ENCODE measurements at places on chromosomes 5 and 9.
A peak's percentile ranks its signal among the peaks of the same experiment; 100 is the strongest.

GRCh38 chr5:139068494-139069151, 129.5 kb downstream of the SIL1 start:
- no peak for DNase-seq

- no peak for DNase-seq
Observed at GRCh38 chr5:28104080-28104479, 1065.7 kb upstream of the CDH9 start.

DNA sequence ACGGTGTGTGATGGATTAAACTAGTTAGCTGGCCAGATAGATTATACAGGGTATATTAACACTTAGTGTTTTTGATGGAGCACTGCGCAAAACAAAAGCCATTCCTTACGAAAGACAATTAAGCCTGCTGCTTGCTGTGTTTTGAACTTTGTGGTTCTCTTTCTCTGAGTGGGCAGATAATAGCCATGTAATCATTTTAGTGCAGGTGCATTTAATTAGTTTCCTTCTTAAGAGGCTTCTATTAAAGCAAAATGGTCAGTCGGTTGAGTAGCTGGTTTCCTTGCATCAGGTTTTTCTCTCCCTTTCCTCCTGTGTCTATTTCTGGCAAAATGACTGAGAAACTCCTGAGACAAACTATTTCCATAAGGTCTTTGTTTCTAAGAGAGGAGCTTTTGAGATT, 512.5 kb downstream of the DMAC1 start:
- DNase-seq, result no peak

GRCh38 chr5:109170629-109171350, 239.0 kb downstream of the PJA2 start:
- no peak for DNase-seq

- DNase-seq, result no peak
Observed at GRCh38 chr5:81948349-81948748, 23.5 kb upstream of the ATG10 start.

GRCh38 chr5:142134331-142135010, 25.9 kb downstream of the NDFIP1 start:
- no peak for DNase-seq

DNA sequence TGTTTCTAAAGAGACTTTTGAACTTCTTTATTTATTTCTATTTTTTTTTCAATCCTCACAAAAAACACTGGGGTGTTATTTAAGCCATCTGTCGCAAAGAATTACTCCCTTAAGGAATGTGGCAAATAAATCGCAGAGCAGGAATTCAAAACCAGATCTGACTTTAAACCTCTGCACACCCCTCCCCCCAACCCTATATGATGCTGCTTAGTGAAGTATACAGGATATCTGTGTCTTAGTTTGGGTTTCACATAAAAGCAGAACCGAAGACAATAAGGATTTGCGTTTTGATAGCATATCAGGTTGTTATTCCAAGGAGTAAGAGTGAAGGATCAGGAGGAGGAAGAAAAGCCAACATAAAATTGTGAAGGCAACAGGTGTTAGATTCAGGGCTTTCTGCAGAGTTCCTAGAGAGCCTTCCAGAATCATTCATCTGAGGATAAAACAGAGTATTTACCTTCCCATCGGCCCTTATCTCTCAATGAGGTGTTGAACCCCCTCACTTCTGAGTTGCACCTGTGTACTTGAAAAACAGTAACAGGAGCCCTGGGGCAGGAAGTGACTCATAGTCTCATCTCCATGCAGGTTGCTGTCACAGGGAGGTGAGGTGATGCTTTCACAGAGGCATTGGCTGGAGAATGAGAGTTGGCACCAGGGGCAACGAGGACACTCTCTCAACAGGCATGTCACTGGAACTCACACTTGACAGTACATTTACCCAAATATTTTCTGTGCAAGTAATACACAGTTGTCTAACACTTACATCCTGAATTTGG, 33.5 kb upstream of the DMRT3 start:
- no peak for DNase-seq

DNA sequence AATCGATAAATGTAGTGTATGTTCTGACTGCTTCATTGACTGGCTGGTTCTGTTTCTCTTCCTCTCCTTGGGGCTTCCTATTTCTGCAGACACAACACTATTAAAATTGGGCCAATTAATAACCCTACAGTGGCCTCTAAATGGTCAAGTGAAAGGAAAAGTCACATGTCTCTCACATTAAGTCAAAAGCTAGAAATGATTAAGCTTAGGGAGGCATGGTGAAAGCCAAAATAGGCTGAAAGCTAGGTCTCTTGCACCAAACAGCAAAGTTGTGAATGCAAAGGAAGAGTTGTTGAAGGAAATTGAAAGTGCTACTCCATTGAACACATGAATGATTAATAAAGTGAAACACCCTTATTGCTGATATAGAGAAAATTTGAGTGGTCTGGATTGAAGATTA, 58.2 kb downstream of the CCNH start:
- no peak for DNase-seq

GRCh38 chr5:118461436-118461835, 526.9 kb downstream of the DTWD2 start:
- DNase-seq, result no peak

GRCh38 chr9:13804532-13804931, 509.4 kb downstream of the NFIB start:
- no peak for DNase-seq

DNA sequence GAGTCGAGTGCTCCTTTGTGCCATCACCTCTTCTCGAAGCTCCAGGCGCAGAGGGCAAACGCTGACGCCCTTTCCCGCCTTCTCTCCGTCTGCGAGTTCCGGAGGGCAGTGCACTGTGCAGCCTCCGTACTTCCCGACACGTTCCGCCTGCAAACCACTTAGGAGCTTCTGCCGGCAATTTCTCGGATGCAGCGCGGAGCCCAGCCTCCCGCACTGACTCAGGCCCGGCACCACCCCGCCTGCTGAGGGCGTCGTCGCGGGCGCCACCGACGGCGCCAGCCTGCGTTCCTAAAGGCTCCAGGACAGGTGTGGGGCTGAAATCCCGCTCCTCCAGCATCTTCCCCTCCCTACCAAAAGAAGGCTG, 9.3 kb upstream of the TRIM36 start:
- DNase-seq, result no peak

GRCh38 chr5:145825751-145826180, 9.4 kb downstream of the PRELID2 start:
- no peak for DNase-seq

DNA sequence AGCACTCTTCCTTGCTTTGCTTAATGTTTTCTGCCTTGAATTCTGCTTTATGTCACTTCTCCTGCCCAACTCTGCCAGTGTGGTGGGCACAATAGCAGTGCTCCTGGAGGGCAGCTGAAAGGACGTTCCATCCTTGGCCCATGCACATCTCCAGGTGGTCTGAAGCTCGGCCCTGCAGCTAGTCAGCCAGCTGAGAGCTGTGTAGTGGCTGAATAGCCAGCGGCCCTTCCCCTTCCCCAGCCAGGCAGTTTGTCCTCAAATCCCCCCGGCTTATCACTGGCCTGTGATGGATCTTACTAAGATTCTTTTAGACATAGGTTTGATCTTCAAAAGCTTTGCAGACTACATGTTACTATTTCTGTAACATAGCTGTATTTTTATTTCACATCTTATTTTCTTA, 42.7 kb upstream of the ANGPTL2 start:
- DNase-seq, result no peak

GRCh38 chr5:34632807-34633422, 23.2 kb upstream of the RAI14 start:
- DNase-seq, result no peak

- DNase-seq, result no peak
Observed at GRCh38 chr5:14714706-14715105, 50.2 kb downstream of the OTULIN start.

DNA sequence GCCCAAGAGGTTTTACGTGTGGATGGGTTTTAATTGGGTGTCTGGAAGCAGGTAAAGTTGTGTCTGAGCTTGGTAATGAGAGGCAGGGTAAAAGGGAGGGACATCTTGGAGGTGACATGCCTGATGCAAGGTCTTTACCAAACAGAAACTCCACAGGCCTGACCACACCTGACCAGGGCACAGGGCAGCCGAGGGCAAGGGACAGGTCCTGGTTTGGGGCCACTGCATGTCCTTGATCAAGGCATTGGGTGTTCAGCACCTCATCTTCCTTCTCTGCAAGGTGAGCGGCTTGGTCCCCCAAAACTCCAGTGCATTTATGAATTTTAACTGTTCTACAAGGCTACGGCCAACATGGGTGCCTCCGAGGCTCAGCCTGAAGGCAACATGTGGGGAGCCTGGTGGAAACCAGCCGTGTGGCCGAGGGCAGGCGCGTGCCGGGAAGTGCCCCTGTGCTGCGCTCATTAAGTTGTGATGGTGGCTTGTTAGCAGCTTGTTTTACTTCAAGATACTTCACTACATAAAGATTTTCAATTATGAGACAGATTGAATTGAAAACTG, 30.7 kb upstream of the LPCAT1 start:
- DNase-seq, result no peak

GRCh38 chr9:127817881-127818434, 15.3 kb downstream of the FPGS start:
- DNase-seq, result no peak

- no peak for DNase-seq
Observed at GRCh38 chr9:89563571-89564345, 41.1 kb upstream of the GADD45G start.

DNA sequence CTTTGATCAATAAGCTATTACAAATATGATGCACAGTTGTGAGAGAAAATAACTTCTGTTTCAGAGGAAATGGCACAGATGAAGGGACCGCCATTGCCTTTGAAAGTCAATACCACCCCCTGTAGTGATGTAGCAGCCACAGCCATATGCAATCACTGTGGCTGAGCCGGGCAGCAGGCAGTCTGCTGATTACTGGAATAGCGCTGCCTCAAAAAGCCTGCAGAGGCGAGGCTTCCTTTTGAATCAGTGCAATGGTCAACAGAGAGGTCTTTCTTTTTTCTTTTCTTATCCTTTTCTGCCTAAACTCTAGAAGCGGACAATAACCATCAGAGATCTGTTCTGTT, 265.1 kb upstream of the TAS2R1 start:
- no peak for DNase-seq

DNA sequence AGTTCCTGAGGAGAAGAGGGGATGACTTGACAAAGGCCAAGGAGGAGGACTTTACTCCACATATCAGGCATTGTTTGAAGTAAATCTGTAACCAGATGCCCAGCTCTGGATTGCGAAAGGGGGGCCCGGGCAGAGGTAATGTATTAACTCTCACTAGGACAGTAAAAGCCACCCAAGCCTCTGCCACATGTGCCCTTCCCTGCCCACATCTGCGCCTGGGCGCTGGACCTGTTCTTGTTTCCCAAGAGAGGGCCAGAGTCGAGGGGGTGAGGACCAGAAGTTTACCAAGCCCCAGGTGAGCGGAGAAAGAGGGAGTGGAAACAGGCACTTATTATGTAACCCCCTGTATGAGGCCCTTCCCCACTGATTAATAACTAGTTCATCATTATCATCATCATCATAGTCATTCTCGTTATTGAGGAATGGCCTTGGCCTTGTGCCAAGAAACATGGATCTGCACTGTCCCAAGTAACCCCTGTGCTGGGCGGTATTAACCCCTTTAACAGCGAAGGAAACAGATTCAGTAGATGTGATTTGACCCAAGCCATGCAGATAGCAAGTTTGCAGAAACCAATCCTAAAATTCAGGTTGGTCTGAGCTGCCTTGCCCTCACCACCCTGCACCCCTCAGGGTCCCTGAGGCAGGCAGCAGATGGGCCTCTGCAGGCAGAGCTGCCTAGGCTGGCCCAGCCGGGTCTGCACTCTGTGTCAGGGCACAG, at the start of gene SLC23A1:
SLC23A1 (minus strand) TSS at position 23 of the 718 bp plus-strand sequence. CDS start 44 bp downstream, outside the sequence.
- DNase-seq, result no peak

- DNase-seq, result peak; percentile 64
Observed at GRCh38 chr5:54718656-54719055, 201.1 kb downstream of the SNX18 start.

GRCh38 chr9:89817151-89817950, 212.5 kb downstream of the GADD45G start:
- no peak for DNase-seq

DNA sequence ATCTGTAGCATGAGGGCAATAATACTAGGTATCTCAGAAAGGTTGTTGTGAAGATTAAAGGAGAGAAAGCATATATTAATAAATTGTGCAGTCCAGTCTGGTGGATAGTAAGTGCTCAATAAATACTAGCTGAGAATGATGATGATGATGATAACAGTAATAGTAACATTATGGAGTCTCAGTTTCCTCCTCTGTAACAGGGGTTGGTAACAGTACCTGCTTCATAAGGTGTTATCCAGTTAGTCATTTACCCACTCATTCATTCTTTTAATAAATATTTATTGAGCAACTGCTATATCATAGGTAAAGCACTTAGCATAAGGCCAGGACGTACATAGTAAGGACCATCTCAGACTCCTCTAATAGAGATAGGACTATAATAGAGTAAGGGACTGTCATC, 7.6 kb downstream of the SLC6A7 start:
- no peak for DNase-seq

- DNase-seq, result no peak
Observed at GRCh38 chr5:75148051-75148450, 88.6 kb downstream of the ANKRD31 start.

- DNase-seq, result peak; percentile 23
Observed at GRCh38 chr5:113166261-113166660, 189.7 kb downstream of the DCP2 start.

GRCh38 chr5:57695179-57695578, 212.6 kb upstream of the ACTBL2 start:
- no peak for DNase-seq

DNA sequence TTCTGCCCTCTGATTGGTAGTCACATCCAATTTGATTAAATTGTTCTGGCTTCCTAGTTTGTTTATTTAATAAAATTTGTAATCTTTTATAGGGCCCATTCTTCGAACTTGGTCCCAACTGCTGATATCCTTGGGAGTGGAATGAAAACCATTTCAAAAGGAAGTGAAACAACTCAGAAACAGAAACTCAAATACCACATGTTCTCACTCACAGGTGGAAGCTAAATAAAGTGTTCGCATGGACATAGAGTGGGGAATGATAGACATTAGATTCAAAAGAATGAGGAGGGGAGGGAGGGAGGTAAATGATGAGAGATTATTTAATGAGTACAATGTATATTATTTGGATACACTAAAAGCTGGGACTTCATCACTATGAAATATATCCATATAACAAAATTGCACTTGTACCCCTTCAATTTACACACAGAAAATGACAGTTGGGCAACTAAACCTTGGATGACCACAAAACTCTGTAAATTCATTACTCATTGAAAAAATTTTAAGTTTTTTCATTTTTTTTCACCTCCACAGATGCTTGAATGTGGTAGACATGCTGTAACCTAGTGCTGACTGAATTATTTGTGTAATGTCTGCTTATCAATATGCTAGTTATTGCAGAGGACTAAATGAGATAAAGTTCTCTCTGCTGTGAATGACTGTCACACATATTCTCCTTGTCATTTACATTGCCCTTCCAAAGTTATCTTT, 16.0 kb downstream of the ATP10B start:
- DNase-seq, result no peak

GRCh38 chr9:131774636-131775035, 34.8 kb upstream of the RAPGEF1 start:
- DNase-seq, result no peak

Measured in right lung (tissue), 10 donors.